Ascending aorta (tissue), 2 donors: ENCODE measurements at places on chromosomes 12 and 14.

- no peak for DNase-seq
Measured at GRCh38 chr12:109517619-109518018, 40.2 kb downstream of the UBE3B start.

DNA sequence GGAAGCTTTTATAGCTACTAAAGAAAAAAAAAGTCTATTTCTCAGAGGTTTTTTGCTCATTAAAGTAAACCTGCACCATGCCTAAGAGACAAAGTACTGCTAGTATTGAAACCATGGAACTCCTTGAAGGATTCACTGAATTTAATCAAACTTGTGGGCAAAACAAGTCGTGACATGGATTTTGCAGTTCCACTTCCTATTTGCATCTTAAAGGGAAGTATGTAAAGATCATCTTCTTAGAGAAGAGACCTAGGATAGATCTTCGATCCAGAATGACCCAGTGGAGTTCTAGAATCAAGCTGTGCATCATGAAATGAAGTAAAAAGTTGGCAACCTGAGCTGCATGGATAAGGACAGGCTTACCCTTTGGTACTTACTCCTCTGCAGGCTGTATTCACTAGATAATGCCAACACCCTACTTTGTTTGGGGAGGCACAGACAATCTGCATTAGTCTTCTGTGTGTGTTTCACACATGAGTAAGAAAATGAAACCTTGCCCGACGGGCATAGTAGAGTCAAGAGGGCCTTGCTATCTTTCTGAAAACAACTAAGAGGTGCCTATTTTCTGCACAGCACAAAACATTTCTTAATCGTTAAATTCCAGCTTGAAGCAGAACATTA lies 1.9 kb downstream of the GNG2 start:
- DNase-seq = no peak

- no peak for DNase-seq
Measured at GRCh38 chr14:80987235-80988032, 32.0 kb downstream of the TSHR start.

GRCh38 chr12:71270057-71270456 lies 112.3 kb upstream of the TSPAN8 start:
- DNase-seq = no peak

- DNase-seq = no peak
Measured at GRCh38 chr12:127107744-127108143, 1159.2 kb upstream of the TMEM132C start.

DNA sequence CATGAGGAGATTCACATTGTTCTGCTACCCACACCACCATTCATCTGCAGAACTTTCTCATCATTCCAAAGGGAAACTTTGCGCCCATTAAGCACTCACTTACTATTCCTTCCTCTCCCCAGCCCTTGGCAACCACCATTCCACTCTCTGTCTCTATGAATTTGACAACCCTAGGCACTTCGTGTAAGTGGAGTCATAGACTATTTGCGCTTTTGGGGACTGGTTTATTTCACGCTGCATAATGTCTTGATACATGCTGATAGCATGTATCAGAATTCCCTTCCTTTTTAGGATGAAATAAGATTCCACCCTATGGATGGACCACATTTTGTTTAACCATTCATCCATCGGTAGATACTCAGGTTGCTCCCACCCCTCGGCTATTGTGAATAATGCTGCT lies 4.5 kb upstream of the EML1 start:
- DNase-seq = no peak

DNA sequence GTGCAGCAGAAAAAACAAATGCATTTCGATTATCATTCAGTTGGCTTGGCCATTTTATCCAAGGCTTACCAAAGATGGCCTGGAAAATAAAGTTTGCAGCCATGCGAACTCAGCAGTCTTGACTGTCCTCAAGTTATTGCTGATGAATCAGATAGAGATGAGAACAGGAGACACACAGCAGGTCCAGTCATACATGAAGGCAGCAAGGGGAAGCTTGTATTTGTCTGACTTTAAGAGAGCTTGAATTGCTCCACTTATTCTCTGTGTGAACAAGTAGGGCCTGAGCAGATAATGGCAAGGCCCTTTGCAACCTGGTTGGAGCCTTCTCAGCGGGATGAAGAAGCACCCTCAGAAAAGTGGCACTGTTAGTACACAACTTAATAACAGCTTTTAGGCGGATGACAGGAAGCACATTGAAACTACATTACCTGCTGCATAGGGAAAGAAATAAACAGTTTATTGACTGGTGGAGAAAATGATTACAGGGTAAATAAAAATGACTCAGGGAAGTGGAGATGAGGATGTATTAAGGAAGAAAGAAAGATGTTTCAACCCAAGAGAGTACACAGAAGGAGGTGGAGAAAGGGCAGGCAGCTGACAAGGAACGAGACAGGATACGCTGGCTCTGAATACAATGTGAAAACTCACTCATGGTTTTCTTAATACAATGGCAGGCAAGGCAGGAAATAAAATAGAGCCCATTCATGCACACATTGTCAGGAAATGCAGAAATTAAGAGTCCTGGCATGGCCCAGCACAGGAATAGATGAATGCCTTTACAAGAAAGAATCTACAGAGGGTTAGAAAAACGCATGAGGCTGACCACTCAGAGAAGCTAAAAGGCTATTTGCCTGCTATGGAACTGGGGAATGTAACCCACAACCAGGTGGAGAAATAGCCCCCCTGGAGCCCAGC lies 128.4 kb downstream of the GALC start:
- DNase-seq = no peak

GRCh38 chr12:60148831-60149230 lies 553.0 kb downstream of the SLC16A7 start:
- no peak for DNase-seq

DNA sequence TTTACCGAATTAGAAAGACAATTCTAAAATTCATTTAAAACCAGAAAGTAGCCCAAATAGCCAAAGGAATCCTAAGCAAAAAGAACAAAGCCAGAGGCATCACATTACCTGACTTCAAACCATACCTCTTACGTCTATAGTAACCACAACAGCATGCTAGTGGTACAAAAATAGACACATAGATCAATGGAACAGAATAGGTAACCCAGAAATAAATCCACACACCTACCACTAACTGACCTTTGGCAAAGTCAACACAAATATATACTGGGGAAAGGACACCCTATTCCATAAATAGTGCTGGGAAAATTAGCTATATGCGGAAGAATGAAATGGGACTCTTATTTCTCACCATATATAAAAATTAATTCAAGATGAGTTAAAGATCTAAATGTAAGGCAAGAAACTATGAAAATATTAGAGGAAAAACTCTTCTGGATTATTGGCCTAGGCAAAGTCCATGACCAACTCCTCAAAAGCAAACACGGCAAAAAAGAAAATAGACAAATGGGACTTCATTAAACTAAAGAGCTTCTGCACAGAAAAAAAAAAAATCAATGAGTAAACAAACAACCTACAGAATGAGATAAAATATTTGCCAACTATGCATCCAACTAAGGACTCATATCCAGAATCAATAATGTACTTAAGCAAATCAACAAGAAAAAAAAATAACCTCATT lies 568.9 kb downstream of the SOX5 start:
- DNase-seq = no peak

GRCh38 chr14:99125616-99126431 lies 146.2 kb downstream of the BCL11B start:
- no peak for DNase-seq

DNA sequence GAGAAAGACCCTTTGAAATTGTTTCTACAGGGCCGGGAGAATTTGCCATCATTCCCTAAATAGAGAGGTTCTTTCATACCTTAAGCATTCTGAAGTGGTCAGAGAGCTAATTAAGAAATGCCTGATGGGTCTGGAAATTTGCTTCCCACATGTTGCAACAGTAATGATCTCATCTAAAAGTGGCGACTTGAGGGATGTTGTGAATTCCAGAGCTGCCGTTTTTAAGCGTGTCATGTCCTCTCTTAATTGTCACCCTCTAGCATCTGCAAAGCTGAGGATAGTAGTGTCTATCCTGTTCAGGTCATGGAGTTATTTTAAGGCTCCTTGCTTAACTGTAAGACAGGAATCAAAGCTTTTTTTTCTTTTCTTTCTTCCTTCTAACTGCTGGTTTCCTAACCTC lies 60.4 kb downstream of the FOS start:
- DNase-seq = no peak

DNA sequence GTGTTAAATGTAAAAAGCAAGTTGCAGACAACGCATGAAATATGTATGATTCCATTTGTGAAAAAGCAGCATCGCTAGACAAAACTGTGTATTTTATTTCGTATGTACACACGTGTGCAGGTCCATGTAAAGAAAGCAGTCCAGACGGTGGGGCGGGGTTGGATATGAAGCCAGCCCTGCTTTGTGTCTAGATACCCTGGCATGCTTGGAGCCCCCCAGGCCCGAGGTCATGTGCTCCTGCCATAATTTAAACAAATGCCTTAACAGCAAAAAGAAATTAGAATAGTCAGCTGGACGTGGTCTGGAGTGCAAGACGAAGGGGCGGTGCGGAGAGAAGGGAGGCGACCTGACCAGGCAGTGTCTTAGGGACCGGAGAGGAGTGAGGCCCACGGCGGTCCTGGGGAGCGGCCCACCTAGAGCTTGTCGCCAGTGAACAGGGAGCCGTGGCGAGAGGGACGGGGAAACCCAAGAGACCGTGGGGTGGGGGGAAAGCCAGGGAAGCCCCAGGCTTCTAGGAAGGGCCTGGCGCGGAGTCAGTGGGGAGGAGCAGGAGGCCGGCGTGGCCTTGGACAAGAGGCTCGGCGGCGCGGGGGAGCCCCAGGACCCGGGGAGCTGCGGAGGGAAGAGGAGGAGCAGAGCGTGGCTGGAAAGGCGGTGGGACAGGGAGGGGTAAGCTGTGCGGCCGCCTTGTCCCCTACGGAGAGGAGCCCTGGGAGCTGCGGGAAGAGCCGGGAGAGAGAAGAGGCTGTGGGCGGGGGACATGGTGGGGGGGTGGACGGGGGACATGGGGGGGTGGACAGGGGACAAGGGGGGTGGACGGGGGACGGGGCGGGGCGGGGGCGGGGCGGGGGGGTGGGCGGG lies 118.5 kb upstream of the C14orf180 start:
- DNase-seq = no peak

DNA sequence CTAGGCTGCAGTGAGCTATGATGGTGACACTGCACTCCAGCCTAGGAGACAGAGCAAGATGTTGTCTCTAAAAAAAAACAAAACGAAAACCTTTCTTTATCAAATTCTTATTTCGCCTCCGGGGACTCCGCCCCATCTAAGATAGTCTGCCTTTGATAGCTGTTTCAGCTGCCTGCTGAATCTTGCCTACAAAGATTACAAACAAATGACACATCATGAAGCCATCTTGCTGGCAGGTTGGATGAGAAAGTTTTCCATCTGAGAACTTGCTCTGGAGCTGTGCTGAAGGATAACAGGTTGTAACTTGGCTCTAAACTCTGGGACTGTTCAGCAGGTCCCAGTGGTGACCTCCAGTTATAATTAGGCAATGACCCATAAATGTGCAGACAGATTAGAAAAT lies 41.8 kb upstream of the AEBP2 start:
- DNase-seq = no peak

DNA sequence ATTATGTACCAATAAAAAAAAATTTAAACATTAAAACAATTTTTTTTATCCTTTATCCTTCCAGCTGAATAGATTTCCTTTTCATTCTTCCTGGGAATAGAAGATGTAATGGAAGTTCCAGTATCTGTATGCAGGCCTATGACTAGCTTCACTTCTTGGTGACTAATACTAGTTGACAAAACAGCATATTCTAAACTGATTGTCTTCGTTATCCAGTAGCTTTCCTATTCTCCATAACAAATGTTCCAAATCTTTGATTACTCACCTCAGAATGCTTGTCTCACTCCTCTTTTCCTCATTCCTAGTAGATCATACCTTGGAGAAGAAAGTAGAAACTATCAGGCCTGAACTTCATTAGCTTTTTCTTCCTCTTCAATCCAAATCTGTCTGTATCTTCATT lies 70.7 kb downstream of the PLEKHA5 start:
- DNase-seq = no peak

GRCh38 chr12:41293011-41293410 lies 104.9 kb downstream of the PDZRN4 start:
- no peak for DNase-seq

DNA sequence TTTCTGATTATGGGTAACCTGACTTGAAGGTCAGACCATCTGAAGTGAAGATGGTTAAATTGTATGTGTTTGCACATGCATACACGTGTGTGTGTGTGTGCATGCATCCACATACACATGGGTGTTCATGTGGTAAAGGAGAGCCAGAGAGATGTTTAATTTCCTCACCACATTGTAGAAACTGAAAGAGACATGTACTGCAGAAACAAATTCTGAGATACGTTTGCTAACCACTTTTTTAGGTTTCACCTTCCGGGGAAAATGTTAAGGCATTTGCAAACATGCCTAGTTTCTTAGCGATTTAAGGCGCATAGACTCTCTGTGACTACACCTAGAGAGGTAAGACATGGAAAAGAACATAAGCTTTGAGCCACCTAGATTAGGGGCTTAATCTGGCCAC lies 362.9 kb downstream of the RAD51B start:
- DNase-seq = no peak

DNA sequence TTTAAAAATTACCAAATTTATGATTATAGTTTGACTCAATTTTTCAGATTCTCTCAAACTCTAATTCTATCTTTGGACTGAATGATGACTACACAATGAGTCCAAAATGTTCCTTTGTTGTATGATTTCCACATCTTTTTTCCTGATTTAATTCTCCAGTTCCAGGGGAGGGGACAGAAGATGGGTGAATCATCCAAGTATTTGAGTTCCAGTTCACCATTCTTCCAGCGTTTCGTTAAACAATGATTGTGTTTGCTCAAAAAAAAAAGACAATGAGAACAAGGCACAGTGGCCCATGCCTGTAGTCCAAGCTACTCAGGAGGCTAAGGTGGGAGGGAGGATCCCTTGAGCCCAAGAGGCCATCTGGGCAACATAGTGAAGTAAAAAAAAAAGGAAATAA lies 23.8 kb downstream of the BAZ1A start:
- DNase-seq = no peak

DNA sequence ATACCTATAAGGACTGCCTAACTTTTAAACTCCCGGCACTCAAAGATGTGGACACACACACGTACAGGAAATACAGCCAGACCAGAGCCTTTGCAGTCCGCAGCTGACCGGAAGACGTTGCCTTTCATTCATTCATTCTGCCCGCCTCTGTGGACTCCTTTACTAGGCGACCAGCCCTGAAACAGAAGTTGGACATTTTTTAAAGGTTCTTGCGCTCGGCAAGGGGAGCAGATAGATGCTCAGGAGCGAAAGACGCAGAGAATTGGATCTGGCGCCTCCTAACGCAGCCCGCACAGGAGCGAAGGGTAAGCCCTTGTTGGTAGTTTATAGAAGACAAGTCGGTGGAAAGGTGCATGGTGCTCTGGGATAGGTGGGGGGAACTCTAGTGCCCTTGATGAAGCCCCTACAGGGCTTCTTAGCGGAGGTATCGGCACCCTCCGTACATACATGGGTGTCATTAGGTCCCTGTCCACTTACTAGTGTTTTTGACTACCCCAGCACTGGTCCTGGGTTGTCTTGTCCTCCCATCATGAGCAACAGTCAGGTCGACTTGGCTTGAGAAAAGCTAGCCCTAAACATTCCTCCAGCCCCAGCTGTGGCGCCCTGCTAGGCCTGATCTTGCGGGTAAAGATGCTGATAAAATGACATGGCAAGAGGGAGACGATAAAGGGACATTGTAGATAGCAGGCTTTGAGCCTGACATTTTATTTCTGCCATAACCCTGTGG lies at the start of gene KDM2B:
KDM2B (minus strand) TSS at position 65 of the 727 bp plus-strand sequence. CDS start 112 bp downstream, outside the sequence.
- peak; percentile 79 for DNase-seq

- no peak for DNase-seq
Measured at GRCh38 chr12:121575952-121576625, 4.7 kb downstream of the KDM2B start.
